ENCODE measurements at places on chromosomes 16 and 17. TPM values are rescaled to one million over a fixed set of nuclear protein-coding genes. Genes with fewer than 3 reads are reported as not detected.

SARM1 gene
- total RNA-seq = 1.7 TPM

- no peak for DNase-seq
These were observed 95.6 kb upstream of the CDYL2 start for GRCh38 chr16:80899809-80900592.

DNA sequence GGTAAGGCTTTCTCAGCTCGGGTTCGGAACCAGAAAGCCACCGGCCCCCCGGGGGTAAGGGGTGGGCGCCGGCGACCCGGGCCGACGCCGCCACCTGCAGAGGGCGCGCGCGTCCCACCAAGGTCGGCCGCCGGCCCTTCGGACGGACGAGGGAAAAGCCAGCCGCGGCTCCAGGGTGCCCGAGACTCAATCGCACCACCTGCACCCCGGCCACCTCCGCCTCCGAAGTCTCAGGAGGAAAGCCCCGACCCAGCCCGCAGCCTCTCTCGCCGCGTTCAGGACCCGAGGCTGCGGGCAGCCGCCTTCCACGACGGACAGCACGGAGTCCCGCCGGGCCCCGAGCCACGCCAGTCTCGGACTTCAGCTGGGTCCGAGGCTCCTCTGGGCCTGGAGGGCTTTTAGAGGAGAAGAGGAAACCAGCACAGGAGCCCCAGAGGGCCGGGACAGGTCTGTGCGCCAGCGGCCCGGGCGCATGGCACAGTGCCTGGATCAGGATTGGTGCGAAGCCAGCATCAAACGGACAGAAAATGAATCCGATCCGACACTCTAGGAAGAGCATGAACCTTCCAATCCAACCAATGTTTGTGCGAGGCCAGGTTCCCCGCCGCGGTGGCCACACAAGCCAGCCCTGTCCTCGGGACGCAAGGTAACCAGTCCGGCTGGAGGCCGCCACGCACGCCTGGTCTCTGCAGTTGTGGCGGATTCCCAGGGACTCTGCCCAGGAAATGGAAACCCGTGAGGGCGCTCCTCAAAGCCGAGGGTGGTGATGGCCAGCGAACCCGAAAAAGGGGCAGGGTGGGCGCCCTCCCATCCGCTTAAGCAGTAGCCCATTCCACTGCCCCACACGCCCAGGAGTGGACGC is 6.7 kb downstream of the CBX8 start:
- DNase-seq = peak; percentile 98

TMC7 gene
- total RNA-seq = 1.6 TPM

CTRB1 gene
- total RNA-seq = not detected

DNA sequence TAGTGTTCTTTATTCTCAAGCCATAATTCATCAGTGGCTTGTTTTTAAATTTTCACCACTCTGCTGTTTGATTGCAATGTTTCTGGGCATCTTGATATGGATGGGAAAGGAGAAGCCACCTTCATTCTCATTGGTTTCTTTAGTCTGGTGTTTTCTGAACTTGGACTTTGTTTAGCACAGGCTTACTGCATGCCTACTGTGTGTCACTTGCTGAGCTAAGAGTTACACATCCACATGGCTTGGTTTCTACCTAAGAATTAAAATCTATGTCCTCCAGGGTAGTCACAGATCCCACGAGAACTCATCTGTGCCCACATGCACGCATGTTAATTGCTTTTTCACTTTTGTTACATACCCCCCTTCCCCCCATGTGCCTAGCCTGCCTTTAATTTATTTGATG is 4.6 kb downstream of the CMIP start:
- no peak for DNase-seq

CCL7 gene
- total RNA-seq = not detected

DNA sequence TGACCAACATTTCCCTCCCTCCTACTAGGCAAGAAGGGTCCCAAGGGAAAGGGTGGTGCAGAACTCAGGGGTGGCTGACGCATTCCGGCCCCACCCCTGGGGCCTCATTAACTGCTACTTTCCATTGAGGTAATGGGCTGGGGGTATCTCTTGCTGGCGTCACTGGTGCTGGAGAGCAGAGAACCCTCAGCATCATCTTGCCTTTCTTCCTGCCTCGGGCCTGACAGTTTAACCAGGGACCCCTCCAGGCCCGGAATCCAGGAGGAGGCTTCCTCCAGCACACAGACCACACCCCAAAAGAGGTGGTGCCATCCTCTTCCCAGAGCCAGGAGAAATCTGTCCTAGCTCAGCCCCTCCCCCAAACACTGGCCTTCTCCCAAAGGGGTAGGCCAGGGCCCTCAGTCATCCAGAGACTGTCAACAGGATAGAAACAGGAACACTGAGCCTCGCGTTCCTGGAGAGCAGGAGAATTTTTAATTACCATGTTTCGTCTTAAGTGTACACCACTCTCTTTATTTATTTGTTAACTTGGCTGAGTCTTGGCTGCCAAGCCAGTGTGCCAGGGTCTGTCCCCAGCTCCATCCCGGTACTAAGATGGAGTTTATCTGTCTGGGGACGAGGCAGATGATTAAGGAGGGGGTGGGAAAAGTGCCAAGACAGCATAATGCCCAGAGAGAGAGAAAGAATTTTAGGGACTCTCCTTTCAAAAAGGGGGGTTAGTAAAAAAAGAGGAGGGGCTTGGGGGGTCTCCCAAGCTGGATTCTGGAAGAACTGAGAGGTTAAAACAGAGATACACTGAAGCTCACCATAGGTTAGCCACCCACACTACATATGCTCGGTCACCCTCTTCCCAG is 5.1 kb downstream of the ETV4 start:
- DNase-seq = peak; percentile 80

- no peak for DNase-seq
These were observed 77.4 kb upstream of the CLEC18A start for GRCh38 chr16:69873783-69874182.

GRCh38 chr16:86576591-86577313 is 1.6 kb upstream of the FOXL1 start:
- DNase-seq = peak; percentile 78

NPIPB6 gene
- total RNA-seq = 0.81 TPM

All from H7 (cell line).